ENCODE measurements at places on chromosomes 4 and X.

DNA sequence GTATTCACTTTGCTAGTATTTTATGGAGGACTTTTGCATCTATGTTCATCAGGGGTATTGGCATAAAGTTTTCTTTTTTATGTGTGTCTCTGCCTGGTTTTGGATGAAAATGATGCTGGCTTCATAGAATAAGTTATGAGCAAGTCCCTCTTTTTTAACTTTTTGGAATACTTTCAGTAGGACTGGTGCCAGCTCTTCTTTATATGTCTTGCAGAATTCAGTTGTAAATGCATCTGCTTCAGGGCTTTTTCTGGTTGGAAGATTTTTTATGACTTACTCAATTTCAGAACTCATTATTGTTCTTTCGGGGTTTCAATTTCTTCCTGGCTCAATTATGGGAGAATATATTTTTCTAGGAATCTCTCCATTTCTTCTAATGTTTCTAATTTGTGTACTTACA lies 9.1 kb upstream of the CSN2 start:
- ATAC-seq, result no peak

DNA sequence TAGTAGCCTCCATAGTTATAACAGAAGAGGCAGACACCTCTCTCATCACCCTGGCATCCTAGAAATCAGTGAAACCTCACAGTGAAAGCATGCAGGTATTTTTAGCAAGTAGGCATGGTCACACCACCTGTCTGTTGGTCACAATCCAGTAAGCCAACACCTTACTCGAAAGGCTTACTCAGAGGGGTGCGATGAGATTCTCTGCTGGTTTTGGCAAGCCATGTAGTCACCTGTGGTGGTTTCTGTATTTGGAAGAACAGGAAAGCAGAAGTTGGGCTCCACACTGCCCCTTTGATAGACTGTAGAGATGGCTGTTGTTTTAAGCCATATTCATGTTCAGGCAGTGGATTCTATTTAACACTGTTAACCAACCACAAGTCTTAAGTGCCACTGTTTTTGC lies 134.7 kb downstream of the DCLK2 start:
- ATAC-seq, result peak; percentile 28

DNA sequence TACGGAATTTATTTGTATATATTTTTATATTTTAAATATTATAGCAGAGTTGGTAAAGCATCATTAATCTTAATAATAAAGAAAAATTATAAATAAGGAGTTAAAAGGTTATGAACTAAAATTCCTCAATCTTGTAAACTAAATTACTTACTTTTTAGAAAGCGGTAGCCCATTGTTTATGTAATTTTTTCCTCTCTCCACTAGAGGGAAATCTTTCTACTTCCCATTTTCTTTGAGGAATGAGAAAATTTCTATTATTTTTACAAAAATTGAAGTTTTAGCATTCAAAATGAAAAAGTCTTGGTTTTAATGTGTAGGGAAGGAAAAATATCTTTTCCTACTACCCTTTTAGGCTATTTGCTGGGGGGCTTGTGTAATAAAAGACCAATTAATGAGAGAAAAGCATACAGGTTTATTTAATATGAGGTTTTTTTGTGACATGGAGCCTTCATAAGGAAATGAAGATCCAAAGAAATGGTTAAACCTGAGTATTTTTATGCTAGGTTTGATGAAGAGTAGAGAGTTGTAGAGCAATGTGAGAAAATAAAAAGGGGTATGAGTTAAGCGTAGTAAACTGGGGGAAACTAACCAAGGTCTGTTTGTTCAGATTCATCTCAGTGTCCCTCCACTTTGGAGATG lies 68.7 kb upstream of the ADAD1 start:
- no peak for ATAC-seq

DNA sequence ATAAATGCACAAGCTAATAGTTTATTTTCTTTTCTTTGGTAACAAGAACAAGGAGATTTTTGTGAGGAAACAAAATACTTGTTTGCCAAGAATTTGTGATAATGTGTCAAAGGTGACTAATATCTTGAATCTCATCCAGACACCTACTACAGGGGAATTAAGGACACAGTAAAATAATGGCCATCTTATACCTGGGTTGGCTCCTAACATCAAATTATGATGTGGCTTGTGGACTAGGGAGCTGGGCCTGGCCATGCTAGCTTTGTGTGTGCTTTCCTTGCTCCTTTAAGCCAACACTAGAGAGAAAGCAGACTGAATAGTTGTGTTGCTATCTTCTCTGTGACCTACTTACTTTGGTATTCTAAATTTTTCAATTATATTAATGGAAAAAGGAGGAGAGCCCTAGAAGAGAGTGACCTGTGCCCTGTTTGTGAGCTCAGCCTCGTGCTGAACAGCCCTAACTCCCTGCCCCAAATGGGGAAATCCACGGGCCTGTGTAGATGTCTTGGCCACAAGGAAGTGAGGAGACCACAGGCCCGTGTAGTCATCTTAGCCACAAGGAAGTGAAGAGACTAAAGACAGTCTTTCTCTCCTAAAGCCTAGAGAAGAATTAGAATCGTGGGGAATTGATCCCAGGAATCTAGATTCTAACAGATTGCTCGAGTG lies 23.3 kb downstream of the ARHGAP24 start:
- ATAC-seq, result peak; percentile 100

GRCh38 chrX:23694606-23695005 lies 27.3 kb downstream of the PRDX4 start:
- ATAC-seq, result no peak

DNA sequence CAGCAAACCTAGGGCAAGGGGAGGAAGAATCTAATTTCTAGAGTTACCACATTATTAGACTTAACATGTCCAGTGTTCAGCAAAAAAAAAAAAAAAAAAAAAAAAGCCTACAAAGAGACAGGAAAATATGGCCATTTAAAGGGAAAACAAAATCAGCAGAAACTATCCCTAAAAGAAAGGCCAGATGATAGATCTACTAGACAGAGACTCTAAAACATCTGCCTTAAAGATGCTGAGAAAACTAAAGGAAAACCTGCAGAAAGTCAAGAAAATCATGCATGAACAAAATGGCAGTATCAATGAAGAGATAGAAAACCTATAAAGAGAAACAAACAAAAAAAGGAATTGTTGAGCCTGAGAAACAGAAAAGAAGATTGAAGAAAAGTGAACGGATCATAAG lies 43.8 kb downstream of the NELFA start:
- ATAC-seq, result no peak

- no peak for ATAC-seq
Observed at GRCh38 chrX:19857131-19857530, 30.3 kb downstream of the SH3KBP1 start.

DNA sequence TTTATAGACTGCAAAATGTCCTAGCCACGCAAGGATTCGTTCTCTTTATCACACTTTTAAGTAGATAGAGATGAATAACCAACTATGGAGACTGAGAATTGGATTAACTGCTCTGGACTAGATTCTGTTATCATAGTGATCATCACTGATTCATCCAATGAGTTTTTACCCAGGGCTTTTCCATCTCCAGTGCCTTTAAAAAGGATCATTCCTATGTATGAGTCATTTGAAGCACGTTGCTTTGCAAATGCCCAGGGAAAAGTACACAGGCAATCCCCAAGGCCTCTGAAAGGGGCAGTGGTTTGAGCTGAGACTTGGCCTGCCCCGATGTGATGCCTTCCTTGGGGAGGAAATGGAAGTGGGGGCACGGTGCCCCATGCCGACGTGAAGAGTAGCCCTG lies 122.7 kb upstream of the PSAPL1 start:
- no peak for ATAC-seq

DNA sequence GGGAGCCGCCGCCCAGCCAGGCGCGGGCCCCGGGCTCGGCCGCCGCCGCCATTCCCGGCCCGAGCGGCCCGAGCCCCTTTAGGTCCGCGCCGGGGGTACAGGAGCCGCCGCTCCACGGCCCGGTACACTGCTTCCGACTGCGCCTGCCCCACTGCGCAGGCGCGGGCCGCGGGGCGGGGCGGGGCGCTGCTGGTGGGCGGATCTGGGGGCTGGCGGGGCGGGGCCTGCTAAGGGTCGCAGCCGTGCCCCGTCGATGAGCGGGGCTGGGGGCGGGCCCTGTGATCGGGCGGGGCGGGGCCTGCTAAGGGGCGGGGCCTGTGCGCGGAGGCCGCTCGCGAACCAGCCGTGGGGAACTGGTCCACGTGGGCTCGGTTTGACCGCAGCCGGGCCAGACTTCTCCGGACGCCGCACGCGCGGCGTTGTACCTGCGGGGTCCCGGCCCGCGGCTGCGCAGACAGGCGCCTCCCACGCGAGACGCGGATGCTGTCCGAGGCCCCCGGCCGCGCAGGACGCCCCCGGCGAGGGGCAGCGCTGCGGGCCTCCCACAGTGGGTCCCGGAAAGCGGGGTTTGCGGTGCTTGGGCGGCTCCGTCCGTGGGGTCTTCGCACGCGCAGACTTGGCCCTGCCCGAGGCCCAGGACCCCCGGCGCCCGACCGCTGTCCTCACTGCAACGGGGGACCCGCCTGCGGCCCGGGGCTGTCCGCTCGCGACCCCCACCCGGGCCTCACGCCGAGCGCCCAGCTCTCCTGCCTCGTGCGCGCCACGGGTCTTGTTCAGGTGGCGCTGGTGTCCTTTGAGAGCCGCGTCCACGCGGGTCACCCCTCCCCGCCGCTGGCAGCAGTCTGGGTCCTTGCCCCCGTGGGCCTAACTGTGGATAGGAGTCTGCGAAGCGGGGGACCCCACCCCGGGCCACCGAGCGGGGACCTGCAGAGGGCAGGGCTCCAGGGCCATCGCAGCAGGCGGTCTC lies at the start of gene DGKQ:
DGKQ (minus strand) TSS at position 139 of the 967 bp plus-strand sequence; CDS start at position 52, 87 bp downstream.
- peak; percentile 93 for ATAC-seq
